ENCODE measurements at places on chromosomes 11 and 22. TPM values are rescaled to one million over a fixed set of nuclear protein-coding genes. Genes with fewer than 3 reads are reported as not detected.
A peak's percentile ranks its signal among the peaks of the same experiment; 100 is the strongest.

The TSPAN18 gene
- 55.1 TPM for polyA plus RNA-seq

The DDIAS gene
- 6.4 TPM for polyA plus RNA-seq

The BTG4 gene
- polyA plus RNA-seq, result not detected

- no peak for DNase-seq
Measured at GRCh38 chr11:16909359-16910035, 104.7 kb downstream of the PLEKHA7 start.

- no peak for DNase-seq
Measured at GRCh38 chr11:64100360-64100759, 64.6 kb downstream of the FLRT1 start.

- DNase-seq, result no peak
Measured at GRCh38 chr11:32881286-32881685, 11.3 kb upstream of the QSER1 start.

- DNase-seq, result peak; percentile 31
Measured at GRCh38 chr11:109424901-109425300, 2.9 kb downstream of the C11orf87 start.
